ENCODE measurements at places on chromosomes 5 and 9.

- no peak for DNase-seq
Measured at GRCh38 chr5:125668884-125669283, 754.3 kb upstream of the GRAMD2B start.

DNA sequence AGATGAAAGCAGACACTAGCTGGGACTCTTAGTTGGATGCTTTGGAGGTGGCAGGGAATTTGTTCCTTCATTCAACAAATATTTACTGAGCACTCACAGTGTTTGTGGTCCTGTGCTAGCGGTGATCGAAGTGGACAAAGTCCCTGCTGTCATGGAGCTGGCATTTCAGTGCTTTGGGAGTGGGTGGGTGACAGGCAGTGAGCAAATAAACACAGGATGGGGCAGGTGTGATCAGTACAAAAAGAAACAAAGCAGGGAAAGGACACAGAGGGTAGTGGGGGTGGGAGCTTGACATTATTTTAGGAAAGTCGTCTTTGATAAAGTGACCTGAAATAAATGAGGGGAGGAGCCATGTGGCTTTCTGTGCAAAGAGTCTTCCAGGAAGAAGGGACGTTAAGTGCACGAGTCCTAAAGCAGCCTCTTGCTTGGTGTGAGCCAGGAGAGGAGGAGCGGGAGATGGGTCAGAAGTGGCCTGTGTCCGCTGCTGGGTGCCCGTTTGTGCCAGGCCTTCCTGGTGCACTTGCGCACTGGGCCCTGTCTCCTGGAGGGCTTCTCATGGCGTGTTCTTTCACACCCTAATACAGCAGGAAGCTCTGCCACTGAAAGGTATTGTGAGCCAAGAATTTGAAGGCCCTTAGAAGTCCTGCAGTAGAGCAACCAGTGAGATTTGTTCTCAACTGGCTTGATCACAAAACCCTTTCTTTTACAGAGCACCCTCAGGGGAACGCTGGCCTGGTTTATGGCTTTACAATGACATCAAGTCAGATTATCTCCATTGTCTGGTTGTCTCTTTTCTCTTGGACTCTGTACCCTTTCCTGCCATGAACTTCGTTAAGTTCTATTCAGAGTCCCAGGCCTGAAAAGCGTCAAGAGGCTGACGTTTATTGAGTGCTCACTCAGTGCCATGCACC lies 14.8 kb downstream of the NDST1 start:
- no peak for DNase-seq

- no peak for DNase-seq
Measured at GRCh38 chr9:19283072-19283710, 52.7 kb downstream of the DENND4C start.

DNA sequence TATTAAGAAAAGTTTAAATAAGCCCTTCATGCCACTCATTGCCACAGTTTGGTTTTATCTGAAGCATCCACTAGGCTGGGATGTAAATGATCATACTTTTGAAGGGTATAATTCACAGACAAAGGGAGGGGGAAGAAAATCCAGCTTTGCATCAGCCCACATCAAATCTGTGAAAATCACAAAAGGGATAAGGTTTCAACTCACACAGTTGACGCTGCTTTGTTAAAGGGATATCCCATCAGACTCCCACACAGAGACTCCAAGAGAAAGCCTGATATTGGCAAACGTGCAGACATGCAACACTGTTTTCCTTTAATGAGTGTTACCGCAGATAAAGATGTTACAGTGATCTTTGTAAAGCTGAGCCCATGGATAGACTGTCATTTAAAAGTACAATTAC lies 602.9 kb downstream of the TLE1 start:
- no peak for DNase-seq

- no peak for DNase-seq
Measured at GRCh38 chr9:110895147-110895905, 142.9 kb downstream of the LPAR1 start.

GRCh38 chr9:37432020-37432419 lies 9.5 kb downstream of the GRHPR start:
- no peak for DNase-seq

GRCh38 chr9:116279230-116279629 lies 125.6 kb downstream of the PAPPA start:
- DNase-seq = no peak

DNA sequence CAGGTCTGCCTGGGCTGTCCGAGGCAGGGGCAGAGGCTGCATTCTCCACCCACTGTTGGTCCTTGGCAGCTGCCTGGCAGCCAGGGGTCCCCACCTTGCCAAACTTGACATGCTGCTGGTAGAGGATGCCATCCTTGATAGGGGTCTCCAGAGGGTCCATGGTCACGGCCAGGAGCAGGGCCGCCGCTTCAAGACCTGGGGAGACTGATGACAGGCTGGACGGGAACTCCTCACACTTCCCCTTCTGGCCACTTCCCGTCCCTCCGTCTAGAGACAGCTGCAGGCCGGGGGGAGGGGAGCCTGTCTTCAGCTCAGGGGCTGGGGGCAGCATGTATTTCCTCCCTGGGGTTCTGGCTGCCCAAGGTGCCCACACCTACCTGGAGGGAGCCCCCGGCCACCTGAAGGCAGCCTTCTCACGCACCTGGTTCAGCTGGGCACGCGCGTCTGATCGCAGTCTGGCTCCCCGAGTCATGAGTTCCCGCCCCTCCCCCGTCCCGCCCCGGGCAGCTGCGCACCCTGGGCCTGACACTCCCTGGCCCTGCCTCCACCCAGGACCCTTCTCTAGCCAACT lies at the start of gene DOK3:
TSS of gene DOK3 (minus strand) at position 446 of the 571 bp plus-strand sequence. CDS start at position 160, 286 bp downstream.
- DNase-seq = peak; percentile 36

- DNase-seq = no peak
Measured at GRCh38 chr9:84152204-84152603, 171.6 kb downstream of the RMI1 start.

DNA sequence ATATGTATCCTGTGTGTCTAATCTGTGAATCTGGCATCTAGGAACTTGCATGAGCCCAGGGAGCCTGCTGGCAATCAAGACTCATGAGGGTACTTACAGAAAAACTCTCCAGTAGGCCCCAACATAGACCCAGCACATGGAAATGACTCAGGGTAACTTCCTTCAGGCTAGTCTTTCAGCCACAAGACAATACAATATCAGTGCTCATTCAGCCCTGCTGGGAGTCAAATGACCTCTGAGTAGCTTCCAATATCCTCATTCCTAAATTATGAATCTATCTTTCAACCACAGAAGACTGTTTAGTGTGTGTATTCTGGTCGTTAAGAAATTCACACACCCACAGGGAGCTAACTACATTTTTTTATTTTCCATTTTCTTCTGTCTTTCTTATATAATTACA lies 1273.0 kb downstream of the EFNA5 start:
- DNase-seq = no peak

GRCh38 chr5:43622074-43622473 lies 19.1 kb downstream of the NNT start:
- no peak for DNase-seq

- DNase-seq = peak; percentile 21
Measured at GRCh38 chr9:132994410-132995120, 16.1 kb downstream of the GFI1B start.

DNA sequence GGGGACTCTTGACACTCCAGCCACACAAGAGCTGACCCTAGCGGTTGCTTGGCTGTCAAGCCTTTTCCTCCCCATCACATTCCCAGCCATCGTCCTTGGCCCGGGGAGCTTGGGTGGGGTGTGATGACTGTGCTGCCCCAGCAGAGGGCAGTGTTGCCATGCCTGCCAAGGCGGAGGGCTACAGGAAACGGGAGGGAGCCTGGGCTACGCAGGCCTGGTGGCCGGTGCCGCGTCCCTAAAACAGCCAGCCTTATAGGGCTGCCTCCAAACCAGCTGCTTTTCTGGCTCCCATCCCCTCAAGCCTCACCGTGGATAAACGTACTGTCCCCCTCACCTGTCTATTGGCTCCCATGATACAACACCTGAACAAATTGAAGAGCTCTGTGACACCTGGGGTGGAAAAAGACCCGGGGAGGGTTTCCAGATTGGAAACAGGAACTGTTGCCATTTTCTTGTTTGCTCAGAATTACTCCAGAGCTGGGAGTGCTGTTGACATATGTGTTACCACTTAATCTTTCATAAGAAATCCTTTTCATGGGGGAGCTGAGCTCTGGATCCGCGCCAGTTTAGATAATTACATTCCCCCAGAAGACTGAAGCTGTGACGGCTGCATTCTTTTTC lies 72.8 kb upstream of the ASTN2 start:
- peak; percentile 53 for DNase-seq

DNA sequence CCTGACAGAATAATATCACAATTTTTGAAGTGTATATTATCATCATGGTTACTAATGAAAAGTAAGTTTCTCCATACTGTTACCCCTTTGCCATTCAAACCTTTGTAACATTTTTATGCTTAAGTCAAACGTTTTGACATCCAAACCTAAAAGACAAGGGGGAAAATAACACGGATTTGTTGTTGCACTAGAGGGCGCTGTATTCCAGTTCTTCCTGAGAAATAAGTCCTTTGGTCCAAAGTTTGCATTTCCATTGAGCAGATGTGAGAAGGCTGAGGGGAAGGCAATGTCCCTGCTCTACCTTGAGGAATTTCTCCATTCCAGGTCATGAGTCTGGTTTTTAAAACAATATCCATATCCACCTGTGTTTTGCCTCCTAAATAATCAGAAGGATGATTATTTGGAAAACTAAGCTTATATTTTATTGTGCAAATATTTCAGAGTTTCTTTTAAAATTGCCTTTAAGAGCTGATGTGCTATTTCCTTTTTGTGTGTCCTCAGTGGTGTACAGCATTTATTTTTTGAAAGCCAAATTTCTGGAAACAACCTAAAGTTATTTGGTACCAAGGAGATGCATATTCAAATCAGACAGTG lies 9.7 kb downstream of the LECT2 start:
- DNase-seq = peak; percentile 23

DNA sequence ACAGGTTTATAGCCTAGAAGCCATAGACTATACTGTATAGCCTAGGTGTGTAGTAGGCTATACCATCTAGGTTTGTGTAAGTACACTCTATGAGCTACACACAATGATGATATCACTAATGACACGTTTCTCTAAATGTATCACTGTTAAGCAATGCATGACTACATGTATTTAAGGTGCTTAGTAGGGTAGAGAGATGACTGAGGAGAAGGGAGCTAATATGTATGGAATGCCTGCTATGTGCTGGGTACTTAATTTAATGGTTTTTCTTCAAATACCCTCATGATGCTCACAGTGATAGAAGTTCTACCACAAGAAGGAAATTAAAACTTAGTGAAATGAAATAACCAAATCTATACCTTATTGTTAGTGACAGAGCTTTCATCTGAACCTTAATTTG lies 1785.5 kb downstream of the EFNA5 start:
- DNase-seq = no peak

DNA sequence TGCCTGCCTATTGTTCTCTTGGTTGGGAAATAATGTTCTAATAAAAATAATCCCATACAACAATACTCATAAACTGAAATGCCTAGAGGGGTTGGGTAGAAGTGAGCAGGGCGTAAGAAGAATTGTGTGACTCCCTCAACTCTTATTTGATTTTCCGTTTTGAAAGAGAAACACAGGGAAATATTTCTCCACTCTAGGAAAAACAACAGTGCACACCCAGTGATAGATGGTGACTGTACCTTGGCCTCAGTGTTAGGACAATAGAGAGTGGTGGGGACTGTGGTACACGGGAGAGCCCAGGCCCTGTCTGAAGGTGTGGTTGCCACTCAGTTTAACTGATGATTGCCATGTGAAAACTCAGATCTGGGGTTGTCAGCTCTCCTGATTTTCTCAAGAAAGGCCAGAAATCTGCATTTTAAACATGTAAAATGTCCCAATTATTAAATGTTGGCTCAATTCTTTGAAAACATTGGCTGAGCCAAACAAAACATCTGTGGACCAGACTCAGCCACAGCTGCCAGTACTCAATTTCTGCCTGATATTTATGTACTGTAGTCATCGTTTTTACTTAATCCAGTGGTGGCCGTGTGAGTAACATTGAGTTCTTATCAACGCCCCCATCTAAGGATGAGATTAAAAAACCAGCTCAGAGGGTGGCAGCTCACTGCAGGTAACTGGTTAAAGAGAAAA lies 103.8 kb upstream of the ZNF618 start:
- DNase-seq = no peak

GRCh38 chr5:168898247-168898911 lies 319.2 kb upstream of the PANK3 start:
- no peak for DNase-seq

DNA sequence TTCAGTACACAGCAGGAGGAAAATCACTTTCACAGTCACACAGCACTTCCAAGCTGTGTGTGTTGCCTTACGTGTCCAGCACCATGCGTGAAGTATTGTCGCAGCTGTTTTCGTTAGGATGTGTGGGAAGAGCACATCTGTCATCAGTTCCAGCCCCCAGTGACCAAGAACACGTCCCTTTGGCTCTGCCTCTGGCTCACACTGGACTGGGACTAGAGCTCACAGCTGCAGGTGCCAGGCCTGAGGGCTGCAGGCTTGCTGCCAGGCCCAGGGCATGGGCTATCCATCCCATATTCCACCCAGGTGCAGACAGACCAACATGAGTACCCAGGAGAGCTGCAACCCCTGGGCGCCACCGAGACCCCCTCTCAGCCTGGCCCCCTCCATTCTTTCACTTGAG lies 60.5 kb upstream of the ANKRD33B start:
- no peak for DNase-seq

DNA sequence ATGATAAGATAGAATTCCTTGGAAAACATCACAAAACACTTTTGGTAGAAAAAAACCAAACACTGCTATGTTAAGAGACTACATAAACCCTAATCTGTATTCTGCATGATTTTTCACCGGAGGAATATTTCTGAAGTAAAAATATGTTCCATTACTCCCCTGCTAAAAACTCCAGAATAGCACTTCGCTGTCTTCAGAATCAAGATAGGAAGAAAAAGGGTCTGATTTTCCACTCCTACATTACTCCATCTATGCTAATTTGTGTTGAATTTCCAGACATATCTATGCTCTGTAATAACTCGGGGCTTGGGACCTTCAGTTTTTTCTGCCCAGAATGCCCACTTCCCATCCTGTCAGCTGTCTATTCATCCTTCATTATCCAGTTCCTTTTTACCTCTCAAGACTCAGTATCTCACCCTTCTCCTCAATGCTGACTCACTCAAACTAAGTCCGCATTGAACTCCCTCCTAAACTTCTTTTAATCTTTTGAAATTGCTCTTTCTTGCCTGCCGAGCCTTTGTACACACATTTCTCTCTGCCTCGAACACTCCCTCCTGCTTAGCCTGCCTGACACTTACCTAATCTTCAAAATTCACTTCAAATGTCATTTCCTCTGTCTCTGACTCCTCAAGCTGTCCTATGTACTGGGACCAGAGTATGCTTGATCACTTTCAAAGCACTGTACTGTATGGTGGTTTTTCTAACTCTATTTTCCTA lies 171.0 kb downstream of the ARRDC3 start:
- no peak for DNase-seq

DNA sequence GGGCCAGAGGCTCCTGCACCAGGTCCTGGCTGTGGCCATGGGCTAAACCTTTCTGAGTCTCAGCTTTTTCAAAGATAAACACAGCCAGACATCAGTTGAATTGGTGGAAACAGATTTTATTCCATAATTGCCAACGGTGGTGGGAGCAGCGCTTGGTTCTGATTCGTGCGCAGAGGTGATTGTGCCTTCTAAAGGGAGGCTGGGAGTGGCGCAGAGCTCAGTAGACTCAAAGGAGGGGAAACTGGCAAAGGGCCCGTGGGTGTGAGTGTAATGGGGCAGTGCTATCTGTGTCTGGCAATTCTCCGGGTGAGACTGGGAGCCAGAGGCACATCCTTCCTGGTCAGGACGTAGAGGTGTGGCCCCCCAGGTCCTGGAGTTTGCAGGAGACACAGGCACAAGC lies 169.4 kb upstream of the PPP1R26 start:
- no peak for DNase-seq

Data from stimulated activated CD4-positive, alpha-beta T cell treated with anti-CD3 and anti-CD28 coated beads, Interleukin-15, amount 100 ng/mL, for 24 hours (primary cell).